ENCODE measurements at places on chromosomes 2 and 18.

- no peak for DNase-seq
These were observed 1021.2 kb downstream of the LRP1B start for GRCh38 chr2:141109633-141110032.

DNA sequence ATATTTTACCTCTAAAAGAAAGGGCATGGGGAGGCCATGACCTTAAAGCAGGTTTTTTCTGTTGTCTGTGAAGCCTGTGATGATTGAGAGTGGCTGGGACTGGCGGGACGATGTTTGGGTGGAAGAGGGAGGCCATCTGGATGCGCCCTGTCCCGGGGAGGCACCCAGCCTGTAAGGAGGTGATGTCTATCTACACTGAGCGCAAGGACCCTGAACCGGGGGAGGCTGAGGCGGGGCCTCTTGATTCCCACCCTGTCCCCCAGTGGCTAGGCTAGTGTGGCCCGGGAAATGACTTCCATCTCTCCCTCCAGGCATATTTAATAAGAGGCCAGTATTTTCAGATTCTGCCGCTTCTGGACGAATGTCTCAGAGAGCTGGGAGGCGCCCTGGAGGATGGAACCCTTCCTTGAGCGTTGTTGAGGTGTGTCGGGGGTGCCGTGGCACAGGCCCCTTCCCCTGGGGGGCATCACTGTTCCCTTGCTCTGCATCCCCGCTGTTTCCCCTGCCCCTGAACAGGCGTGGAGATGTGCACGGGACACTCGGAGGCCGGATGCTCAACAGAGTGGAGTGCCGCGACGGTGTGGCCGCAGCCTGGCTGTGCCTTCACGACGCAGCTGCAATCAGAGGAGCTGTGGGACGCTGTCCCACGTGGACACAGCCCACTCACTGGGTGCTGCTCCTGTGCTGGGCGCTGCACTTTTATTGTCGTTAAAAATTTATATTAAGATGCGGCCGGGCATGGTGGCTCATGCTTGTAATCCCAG, 185.4 kb downstream of the LDLRAD4 start:
- no peak for DNase-seq

DNA sequence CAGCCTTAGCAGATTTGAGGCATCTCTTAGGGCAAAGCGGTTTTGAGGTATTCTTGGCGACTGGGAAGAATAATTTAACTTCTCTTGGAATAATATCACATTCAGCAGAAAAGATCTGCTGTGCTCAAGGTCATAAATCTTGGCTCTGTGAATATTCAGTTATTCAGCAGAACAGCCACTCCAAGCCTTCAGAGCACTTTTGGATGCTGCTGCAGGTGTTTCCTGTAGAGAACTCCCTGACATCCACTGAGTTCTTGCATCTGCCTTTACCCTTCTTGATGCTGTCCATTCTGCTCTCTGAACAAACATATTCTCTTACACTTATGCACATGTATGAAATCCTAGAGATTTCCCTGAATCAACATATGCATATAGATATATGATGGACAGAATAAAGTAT, 390.3 kb downstream of the NRXN1 start:
- no peak for DNase-seq

- no peak for DNase-seq
These were observed 387.1 kb downstream of the PTPRM start for GRCh38 chr18:7954238-7954637.

- no peak for DNase-seq
These were observed 42.6 kb downstream of the SCN7A start for GRCh38 chr2:166451468-166451867.

- no peak for DNase-seq
These were observed 54.8 kb upstream of the DOCK10 start for GRCh38 chr2:225097035-225097434.

- no peak for DNase-seq
These were observed at the start of gene DTNA for GRCh38 chr18:34709750-34710441. TSS of gene DTNA (plus strand) at chr18:34710298. CDS start at chr18:34755977, 45,679 bp downstream.

- no peak for DNase-seq
These were observed 31.0 kb upstream of the SLC9A2 start for GRCh38 chr2:102588213-102588939.

- DNase-seq = no peak
These were observed 101.8 kb upstream of the MAP2 start for GRCh38 chr2:209322041-209322440.

DNA sequence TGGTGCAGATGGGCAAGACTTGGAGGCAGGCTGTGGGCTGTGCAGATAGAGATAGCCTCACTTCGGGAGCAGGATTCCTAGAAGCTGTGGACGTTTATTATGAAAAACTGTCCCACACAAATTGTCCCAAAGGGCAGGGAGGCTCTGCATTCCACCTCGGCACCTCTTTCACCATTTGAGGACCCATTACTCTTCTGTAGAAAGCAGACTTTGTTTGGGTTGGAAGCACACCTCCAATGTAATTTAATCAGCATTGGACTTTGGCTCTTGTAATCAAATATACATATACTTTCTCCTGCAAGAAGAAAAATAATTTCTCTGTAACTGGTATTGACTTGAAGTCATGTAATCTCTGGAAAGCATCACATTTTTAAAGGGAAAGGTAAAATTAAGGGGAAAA, 8.5 kb downstream of the ONECUT2 start:
- no peak for DNase-seq

DNA sequence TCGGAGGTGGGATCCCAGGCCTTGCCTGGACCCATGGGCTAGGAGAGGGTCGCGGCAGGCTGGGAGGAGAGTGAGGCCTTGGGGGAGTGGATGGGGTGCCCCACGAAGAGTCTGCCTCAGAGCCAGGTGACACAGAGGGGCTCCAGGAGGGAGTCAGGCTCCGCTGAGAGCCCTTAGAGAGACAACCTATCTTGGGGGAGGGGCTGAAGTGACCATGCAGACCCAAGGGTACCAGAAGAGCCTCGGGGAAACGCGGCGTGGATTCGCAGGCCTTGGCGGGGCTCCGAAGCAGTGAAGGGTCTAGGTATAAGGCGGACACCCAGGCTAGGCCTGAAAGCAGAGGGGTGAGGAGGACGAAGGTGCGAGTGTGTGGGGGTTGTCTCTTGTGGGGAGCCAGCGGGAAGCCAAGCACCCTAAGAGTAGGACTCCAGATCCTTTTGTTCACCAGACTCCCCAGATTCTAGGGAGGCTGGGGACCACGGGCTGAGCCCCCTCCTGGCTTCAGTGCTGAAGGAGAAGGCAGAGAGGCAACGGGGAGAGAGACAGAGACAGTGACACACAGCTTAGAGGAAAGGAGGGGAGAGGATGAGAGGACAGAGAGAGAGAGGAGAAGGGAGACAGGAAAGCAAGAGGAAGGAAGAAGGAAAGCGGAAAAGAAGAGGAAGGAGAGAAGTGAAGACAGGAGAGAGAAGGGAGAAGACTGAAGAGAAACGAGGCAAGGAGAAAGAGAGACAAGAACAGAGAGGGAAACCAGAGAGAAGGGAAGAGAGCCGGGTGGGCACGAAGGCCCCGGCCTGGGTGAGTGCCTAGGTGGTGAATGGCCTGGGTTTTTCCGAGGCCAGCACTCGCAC, 1.1 kb upstream of the HOXD11 start:
- DNase-seq = no peak

GRCh38 chr2:119940856-119941255, 72.0 kb upstream of the EPB41L5 start:
- DNase-seq = no peak

DNA sequence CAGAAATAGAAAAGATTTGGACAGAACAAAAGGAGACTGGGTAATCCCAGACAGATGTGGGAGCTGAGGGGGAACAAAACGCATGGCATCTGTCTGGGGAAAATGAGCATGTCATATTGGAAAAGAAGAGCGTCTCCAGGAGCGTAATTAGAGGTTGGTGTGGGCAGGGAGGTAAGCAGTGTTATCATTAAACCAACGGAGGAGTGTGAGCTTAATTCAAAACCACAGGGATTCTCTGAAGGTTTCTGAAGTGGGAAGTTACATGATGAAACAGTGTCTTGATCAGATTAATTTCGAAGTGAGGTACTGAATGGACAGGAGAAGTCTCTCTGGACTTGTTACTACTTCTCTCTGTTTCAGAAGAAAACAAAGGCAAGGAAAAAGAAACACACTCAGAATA, 53.3 kb downstream of the DTNB start:
- DNase-seq = no peak

- no peak for DNase-seq
These were observed 39.6 kb downstream of the REV1 start for GRCh38 chr2:99450199-99450598.

GRCh38 chr2:129957891-129958290, 21.6 kb upstream of the RAB6C start:
- DNase-seq = no peak

DNA sequence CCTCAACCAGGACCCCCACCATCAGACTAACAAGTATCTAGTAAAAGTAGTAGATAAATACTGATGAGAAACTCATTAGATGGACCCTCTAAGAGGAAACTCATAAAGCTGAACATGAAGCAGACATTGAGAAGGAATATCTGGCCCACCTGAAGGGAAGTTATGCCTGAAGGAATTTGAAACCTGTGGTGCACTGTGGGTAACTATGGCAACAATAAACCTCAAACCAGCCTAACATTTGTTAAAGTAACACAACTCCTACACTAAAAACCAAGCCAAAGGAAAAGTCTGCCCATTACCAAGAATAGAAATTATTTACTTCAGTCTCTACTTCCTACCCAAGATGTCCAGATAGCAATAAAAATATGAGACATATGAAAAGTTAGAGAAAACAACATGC, 43.4 kb downstream of the KIAA1328 start:
- no peak for DNase-seq

GRCh38 chr18:62720766-62721613, 5.6 kb downstream of the PHLPP1 start:
- no peak for DNase-seq

GRCh38 chr2:102664471-102664909, 45.1 kb downstream of the SLC9A2 start:
- no peak for DNase-seq

- no peak for DNase-seq
These were observed 285.4 kb downstream of the LPIN1 start for GRCh38 chr2:12031866-12032265.

DNA sequence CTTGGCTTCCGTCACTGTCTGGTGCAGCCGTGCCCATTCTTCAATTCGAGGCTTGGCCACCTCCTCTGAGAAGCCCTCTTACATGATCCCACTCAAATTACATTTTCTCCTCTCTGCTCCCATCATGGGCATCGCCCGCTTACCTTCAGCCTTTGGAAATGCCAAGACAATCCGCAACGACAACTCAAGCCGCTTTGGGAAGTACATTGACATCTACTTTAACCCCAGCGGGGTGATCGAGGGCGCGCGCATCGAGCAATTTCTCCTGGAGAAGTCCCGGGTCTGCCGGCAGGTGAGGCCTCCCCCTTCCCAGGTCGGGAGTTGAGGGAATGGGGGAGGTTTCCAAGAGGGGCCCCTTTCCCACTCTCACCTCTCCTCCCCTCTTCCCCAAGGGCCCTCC, 38.3 kb downstream of the MYO7B start:
- no peak for DNase-seq

- no peak for DNase-seq
These were observed 33.3 kb downstream of the C2orf76 start for GRCh38 chr2:119333360-119333759.

- no peak for DNase-seq
These were observed 89.3 kb downstream of the BCL2L11 start for GRCh38 chr2:111210036-111210435.

Data from CD8-positive, alpha-beta T cell (primary cell).